ENCODE measurements at places on chromosomes 3 and 15.

DNA sequence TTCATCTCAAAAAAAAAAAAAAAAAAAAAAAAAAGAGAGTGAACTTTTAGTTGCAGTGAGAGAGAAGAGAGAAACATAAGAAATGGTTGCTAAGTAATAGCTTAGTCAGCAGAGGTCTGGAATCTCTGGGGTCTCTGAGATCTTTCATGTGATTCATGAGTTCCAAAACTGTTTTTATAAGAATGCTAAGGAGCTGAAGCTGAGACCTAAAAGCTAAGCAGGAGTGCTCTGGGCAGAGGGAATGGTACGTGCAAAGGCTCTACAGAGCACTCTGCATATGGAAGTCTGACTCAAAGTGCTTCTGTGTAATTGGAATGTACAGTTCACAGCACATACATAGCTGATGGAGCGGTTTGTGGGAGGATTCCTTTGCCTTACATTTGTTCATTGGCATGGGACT, 66.3 kb upstream of the LRIG1 start:
- DNase-seq, result peak; percentile 78

DNA sequence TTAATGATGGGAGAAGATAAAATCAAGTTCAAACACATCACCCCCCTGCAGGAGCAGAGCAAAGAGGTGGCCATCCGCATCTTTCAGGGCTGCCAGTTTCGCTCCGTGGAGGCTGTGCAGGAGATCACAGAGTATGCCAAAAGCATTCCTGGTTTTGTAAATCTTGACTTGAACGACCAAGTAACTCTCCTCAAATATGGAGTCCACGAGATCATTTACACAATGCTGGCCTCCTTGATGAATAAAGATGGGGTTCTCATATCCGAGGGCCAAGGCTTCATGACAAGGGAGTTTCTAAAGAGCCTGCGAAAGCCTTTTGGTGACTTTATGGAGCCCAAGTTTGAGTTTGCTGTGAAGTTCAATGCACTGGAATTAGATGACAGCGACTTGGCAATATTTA, 67.5 kb upstream of the TSEN2 start:
- DNase-seq, result no peak

- no peak for DNase-seq
These were observed 440.2 kb downstream of the CNTN6 start for GRCh38 chr3:1532935-1533606.

DNA sequence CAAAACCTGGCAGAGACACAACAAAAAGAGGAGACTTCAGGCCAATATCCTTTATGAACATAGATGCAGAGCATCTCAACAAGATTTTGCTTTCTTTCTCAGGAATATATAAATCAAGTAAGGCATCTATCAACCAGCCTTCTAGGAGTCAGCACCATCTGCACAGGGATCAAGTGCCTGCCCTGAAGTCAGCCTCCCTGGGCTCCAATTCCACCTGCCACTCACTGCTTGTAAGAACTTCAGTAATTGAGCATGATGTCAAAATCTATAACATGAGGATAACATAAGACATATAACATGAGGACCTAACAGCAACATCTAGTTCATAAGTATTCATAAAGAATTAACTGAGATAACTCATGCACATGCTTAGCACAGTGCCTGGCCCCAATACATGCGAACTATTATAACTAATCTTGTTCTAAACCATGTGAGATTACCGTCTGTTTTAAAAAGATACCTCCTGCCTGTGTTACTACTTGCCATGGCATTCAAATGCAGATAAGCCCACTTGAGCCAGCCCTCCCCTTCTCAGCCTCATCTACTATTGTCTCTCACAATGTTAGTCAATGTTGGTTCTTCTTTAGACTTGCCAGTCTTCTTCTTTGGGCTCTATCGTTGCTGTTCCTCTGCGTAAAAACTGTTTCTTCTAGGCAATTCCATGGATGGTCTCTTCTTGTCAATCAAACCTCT, 91.6 kb downstream of the PLD1 start:
- no peak for DNase-seq

- no peak for DNase-seq
These were observed 46.8 kb upstream of the LPP start for GRCh38 chr3:188106887-188107830.

DNA sequence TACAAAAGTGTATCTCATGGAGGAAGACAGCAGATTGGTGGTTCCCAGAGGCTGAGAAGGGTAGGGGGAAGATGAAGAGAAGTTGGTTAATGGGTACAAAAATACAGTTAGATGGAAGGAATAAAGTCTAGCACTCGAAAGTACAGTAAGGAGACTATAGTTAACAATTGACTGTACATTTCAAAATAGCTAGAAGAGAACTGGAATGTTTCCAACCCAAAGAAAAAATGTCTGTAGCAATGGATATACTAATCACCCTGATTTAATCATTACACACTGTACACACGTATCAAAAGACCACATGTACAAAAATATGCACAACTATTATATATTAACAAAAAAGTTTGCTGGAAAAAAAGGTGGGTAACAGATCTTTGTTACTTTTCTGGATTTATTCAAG, 57.3 kb downstream of the THRB start:
- DNase-seq, result no peak

- DNase-seq, result no peak
These were observed 153.2 kb downstream of the UNC13C start for GRCh38 chr15:54131410-54131809.

GRCh38 chr15:82852941-82853561, 43.6 kb downstream of the WHAMM start:
- no peak for DNase-seq

DNA sequence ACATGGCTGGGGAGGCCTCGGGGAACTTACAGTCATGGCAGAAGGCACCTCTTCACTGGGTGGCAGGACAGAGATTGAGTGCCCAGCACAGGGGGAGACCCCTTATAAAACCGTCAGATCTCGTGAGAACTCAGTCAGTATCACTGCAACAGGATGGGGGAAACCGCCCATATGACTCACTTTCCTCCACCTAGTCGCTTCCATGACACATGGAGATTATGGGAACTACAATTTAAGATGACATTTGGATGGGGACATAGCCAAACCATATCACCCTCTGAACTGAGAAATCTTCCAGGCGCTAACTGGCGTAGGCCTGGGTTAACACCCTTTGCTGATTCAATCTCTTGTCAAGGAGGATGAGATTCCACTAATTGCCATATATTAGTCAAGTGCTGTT, 392.3 kb downstream of the FEZF2 start:
- DNase-seq, result no peak

GRCh38 chr3:54279005-54279583, 156.7 kb downstream of the CACNA2D3 start:
- DNase-seq, result no peak

GRCh38 chr15:44340410-44340809, 51.9 kb downstream of the GOLM2 start:
- DNase-seq, result peak; percentile 66

GRCh38 chr15:36960947-36961227, 139.5 kb downstream of the MEIS2 start:
- no peak for DNase-seq

GRCh38 chr15:42608110-42608531, 32.7 kb downstream of the STARD9 start:
- DNase-seq, result no peak

DNA sequence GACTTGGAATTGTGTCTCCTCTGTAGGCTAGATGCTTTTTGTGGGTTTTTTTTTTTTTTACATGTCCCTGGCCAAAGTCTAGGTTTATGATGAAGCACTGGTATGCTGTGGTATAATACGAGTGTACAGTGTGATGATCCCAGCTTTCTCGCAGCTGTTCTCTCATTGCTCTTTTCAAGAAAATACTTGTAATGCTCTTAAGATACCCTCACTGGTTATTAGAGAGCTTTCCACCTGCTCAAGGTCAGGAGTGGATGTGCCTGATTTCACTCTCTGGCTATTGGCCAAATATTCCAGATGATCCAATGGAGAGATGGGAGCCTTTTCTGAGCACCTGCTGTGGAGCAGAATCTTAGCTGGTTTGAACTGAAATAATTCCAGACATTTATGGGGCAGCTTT, 215.1 kb downstream of the MYRIP start:
- no peak for DNase-seq

- no peak for DNase-seq
These were observed 76.3 kb upstream of the EPHB3 start for GRCh38 chr3:184485241-184485640.

- DNase-seq, result no peak
These were observed 111.1 kb upstream of the ALDH1A3 start for GRCh38 chr15:100768501-100768931.

DNA sequence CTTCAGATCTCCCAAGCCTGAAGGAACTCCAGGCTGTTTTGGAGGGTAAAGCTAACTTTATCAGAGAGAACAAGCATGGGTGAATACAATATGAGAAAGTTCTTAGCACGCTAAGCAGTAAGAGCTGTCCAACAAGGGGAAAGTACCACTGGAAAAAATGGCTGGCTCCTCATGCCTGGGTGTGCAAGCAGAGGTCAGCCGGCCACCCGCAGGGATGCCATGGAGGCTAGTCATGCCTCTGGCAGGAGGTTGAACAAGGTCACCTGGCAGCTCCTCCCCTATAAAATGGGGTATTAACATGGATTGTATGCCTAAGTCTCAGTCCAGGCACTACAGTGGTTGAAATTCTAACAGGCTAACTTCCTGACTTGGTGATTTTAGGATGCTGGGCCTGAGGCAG, 75.4 kb upstream of the SLC6A1 start:
- no peak for DNase-seq

DNA sequence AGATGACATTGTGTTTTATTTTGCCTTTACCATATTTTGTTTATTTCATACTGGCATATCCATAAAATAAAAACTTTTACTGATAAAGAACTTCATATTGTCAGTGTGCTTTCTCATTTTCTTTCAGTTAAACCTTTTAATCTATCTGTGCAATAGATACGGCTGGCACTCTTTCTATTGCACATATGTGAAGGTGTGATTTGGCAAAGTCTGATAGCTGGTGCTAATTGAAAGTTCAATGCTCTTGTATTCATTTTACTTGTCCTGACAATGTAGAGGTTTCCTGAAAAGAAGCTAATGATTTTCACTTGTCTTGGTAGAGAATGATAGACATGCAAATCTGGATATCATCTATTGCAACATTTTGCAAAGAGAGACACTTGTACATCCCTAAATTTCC, 467.0 kb downstream of the NSUN3 start:
- DNase-seq, result no peak

- DNase-seq, result no peak
These were observed 57.7 kb downstream of the FEM1B start for GRCh38 chr15:68335251-68335650.

GRCh38 chr3:189902230-189903186, 218.2 kb downstream of the P3H2 start:
- no peak for DNase-seq
